ENCODE measurements at places on chromosomes 6 and 20. TPM values are rescaled to one million over a fixed set of nuclear protein-coding genes. Genes with fewer than 3 reads are reported as not detected.
A peak's percentile ranks its signal among the peaks of the same experiment; 100 is the strongest.

Gene HRH3
- not detected for polyA plus RNA-seq

Gene CLPSL2
- not detected for polyA plus RNA-seq

Gene GABRR1
- not detected for polyA plus RNA-seq

Gene TBC1D32
- polyA plus RNA-seq, result 3.1 TPM

Gene BPHL
- 14.6 TPM for polyA plus RNA-seq

Gene SH3BGRL2
- 0.24 TPM for polyA plus RNA-seq

Gene SMOC2
- not detected for polyA plus RNA-seq

Gene PLN
- polyA plus RNA-seq, result 0.44 TPM

Gene APOM
- 5.4 TPM for polyA plus RNA-seq

Gene TRMT6
- polyA plus RNA-seq, result 25.4 TPM

Gene TRIM40
- not detected for polyA plus RNA-seq

Gene DCDC2
- polyA plus RNA-seq, result not detected

GRCh38 chr6:100730001-100730980, 150.8 kb downstream of the ASCC3 start:
- no peak for DNase-seq

GRCh38 chr6:166413491-166413951, 30.8 kb upstream of the MPC1 start:
- DNase-seq, result no peak

- no peak for DNase-seq
Measured at GRCh38 chr20:33680686-33681085, 5.5 kb downstream of the E2F1 start.

GRCh38 chr6:79193971-79194370, 40.5 kb downstream of the HMGN3 start:
- no peak for DNase-seq

DNA sequence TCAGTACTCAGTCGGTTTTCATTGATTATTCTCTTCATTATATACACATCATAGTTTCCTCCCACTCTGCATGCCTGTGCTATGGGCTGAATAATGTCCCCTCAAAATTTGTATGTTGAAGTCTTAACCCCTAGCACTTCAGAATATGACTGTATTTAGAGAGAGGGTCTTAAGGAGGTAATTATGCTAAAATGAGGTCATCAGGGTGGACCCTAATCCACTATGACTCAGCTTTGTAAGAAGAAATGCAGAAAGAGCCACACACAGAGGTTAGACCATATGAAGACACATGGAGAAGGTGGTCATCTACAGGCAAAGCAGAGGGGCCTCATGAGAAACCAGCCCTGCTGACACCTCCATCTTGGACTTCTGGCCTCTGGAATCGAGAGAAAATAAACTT, 15.8 kb downstream of the ABHD12 start:
- DNase-seq, result no peak

GRCh38 chr20:46151936-46152335, 33.8 kb downstream of the CD40 start:
- no peak for DNase-seq

DNA sequence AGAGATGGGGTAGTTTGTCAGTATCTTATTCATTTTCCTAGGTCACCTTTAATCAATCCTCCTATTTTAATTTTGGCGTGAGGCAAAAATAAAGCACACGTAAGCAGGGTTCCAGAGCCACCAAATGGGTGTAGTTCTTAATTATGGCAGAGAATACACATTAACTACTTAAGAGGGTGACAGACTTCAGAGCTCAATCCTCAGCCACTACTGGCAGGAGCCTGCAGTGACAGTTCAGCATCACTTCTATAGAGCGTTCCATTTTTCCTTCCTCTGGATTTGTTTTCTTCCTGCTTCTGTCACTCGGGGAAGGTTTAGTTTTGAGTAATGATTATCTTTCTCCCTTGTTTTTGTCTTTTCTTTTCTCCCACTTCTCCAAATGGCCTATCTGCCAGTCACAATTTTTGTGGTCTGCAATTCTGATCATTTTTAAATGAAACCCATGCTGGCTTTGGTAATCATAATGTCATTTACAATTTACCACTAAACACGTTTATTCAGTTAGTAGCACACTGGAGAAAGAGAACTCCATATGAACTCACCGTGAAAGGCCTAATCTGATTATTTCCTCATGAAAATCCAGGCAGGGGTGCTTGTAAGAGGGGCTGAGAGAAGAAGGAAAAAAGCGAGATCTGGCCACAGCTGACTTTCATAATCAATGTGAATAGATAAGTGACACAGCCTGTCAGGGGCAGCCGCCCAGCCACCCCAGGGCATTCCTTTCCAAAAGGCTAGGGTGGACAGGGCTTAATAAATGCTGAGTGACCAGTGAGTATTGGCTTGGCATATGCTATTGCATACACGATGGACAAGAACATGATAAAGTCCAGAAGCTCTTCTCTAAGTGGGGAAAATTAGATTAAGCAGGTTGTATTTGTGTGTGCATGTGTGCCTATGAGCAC, 412.1 kb downstream of the PKHD1 start:
- no peak for DNase-seq

GRCh38 chr6:153131037-153131981, at the start of gene RGS17:
Gene RGS17, minus strand, starts transcription at chr6:153131282. Its CDS starts 87,264 bp downstream, at chr6:153044018.
- DNase-seq, result no peak

DNA sequence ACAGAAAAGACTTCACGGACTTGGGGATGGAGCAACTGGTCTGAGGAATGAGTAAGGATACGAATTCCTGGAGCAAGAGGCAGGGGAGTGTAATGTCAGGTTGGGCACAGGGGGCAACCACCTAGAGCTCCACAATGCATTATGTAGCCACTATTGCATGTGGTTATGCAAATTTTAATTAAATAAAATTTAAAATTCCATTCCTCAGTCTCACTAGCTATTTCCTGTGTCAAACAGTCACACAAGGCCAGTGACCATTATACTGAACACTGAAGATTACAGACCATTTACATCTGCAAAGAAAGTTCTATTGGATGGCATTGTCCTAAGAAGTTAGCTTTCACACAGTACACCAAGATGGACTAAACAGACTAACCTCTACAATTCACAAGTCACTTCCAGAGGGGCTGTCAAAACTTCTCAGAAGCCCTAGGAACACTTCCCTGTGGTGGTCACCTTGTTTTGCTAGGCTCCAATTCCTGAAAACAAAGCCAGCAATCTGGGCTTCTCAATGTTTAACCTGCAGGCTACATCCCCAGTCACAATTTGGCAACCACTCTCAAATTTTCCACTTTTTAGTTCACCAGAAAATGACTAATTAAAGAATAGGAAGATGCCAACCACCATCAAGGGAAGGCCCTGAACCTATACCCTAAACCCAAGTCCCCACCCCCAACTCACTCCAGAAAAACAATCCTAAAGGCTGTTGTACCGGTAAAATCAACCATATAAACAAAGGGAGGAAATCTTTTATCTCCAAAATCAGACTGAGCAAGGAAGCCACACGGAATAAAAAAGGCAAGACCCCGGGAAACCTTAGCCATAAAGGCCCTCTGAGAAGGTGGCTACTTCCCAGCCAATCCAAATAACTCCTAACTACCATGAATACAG, 34.2 kb upstream of the C20orf203 start:
- no peak for DNase-seq

DNA sequence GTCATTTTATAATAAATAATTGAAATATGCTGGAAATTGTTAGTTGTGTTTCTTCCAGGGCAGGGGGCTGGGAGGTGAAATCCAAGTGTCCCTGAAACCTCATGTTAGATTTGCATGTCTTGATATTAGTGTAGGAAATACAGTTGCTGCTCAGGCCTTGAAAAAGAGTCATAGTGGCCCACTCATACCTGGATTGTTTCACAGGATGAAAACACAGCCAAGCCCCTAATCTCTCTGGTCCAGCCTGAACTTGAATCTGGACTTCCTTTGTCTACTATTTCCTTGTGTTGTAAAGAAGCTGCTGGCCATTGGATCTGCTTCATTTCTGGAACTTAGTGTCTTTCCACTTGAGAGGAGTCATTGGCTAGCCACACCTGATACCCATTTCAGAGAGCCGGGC, 108.8 kb upstream of the JARID2 start:
- DNase-seq, result no peak

DNA sequence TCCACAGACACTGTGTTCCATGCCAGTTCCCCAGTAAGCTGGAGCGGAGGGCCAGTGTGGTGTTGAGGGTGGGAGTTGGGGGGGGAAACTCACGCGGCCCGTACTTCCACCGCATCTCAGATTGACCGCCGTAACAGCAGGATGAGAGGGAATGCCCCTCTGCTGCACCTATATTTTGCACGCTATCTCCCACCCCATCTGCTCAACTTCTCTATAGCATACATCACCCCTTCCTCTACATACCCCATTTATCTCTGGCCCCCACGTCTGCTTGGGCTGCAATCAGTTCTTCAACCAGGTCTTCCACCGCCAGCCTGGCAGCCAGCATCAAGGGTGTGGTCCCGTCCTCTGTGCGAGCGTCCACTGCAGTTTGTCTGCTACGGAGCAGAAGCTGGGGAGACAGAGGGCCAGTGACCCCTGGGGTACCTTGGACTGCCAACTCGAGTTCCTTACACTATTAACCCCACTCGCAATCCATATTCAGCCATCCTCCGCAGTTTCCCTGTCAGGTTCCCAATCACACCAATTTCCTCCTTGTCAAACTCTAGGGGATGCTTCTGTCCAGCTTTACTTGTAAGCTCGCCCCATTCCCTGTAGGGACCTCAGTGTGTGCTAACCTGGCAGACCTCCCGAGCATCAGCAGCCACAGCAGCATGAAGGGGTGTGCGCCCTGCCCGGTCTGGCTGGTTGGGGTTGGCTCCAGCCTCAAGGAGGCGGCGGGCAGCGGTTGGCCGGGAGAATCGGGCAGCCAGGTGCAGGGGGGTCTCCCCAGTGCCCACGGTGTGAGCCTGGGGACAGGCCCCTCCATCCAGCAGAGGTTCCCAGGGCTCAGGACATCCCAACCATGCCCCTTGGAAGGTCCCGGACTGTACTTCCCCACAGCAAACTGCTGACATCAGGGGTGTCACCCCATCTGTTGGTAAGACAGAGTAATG, 4.5 kb upstream of the GPSM3 start:
- no peak for DNase-seq

- DNase-seq, result no peak
Measured at GRCh38 chr6:149169761-149170511, 147.6 kb upstream of the TAB2 start.

- DNase-seq, result no peak
Measured at GRCh38 chr6:44771647-44772415, 384.3 kb downstream of the CDC5L start.

DNA sequence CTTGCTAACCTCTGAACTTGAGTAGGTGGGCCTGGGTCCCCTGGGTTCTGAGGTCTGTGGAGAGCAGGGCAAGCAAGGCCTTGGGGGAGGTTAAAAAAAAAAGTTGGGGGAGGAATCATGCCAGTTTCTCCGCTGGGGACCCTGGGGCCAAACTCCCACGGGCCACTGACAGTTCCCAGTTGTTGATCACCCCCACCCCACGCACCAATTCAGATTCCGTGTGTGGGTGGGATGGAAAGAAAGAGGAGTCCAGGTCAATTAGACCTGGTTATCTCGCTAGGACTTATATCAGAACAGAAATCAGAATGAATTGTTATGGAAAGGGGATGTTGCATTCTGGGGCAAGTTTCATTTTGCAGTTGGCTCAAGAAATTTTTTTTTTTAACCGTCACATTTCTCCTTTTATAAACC, 46.7 kb upstream of the SUPT3H start:
- DNase-seq, result no peak

GRCh38 chr20:49568278-49569151, 578 bp upstream of the PTGIS start:
- DNase-seq, result no peak

GRCh38 chr20:32057656-32058184, 5.7 kb downstream of the HCK start:
- DNase-seq, result no peak

- no peak for DNase-seq
Measured at GRCh38 chr20:58699623-58700107, 7.1 kb downstream of the NPEPL1 start.

- no peak for DNase-seq
Measured at GRCh38 chr6:123655521-123656306, 19.0 kb upstream of the TRDN start.

GRCh38 chr6:101582792-101583191, 189.3 kb downstream of the GRIK2 start:
- DNase-seq, result no peak

DNA sequence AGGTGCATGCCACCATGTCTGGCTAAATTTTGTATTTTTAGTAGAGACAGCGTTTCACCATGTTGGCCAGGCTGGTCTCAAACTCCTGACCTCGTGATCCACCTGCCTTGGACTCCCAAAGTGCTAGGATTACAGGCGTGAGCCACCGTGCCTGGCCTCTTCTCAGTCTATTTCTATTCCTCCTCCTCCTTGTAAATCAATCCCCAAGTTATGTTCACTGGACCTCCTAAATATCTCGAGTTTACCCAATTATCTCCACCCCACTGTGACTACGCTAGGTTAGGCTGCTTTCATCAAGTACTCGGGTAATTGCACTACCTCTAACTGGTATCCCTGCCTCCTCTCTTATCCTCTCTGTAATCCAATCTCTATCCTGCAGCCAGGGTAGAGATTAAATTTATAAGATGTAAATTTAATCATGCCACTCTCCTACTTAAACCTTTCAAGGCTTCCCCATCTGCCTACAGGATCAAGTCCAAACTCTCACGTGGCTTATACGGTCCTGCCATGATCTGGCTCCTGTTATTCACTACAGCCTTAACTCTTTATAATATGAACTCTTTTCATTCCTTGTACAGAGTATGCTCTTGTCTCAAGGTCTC, 837 bp upstream of the MAD2L1BP start:
- DNase-seq, result no peak

DNA sequence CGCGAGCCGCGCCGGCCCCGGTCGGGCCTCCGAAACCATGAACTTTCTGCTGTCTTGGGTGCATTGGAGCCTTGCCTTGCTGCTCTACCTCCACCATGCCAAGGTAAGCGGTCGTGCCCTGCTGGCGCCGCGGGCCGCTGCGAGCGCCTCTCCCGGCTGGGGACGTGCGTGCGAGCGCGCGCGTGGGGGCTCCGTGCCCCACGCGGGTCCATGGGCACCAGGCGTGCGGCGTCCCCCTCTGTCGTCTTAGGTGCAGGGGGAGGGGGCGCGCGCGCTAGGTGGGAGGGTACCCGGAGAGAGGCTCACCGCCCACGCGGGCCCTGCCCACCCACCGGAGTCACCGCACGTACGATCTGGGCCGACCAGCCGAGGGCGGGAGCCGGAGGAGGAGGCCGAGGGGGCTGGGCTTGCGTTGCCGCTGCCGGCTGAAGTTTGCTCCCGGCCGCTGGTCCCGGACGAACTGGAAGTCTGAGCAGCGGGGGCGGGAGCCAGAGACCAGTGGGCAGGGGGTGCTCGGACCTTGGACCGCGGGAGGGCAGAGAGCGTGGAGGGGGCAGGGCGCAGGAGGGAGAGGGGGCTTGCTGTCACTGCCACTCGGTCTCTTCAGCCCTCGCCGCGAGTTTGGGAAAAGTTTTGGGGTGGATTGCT, 1.3 kb downstream of the VEGFA start:
- DNase-seq, result no peak

- DNase-seq, result peak; percentile 11
Measured at GRCh38 chr6:106448000-106448426, 87.5 kb downstream of the CRYBG1 start.

- no peak for DNase-seq
Measured at GRCh38 chr20:52676283-52676995, 295.7 kb upstream of the TSHZ2 start.

DNA sequence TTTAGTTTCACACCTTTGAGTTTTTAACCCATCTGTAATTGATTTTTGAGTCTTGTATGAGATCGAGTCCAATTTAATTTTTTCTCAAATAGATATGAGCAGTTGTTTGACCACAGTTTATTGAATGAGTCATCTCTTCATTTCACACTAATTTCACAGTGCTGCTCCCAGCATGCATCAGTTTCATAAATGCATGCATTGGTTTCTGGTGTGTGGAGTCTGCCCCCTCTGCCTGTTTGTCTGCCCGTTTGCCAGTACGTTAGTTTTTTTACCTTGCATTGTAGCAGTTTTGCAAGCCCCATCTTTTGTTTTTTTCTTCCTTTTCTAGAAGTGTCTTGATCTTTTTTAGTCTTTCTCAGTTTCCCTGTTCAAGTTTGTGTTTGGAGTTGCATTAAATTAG, 11.9 kb downstream of the SLX4IP start:
- DNase-seq, result peak; percentile 92
